T-helper 17 cell (primary cell): ENCODE measurements at places on chromosomes 13 and 19.

DNA sequence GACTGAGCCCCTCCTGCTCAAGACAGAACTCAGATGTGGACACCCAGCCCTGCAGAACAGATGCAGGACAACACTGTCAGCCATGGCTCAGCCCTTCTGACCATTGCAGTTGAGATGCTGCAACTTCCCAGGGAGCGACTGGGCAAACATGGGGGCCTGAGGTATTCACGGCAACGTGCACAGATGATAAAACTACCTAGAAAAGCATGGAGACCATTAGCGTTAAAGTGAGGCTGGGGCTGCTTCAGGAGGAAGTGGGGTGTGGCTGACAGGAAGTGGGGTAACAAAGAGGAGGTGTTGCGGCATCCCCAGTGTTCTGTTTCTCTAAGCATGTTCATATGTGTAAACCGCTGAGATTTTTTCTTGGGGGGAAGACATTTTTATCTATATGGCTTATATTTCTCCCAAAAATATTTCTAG is 1.3 kb upstream of the SIGLEC9 start:
- no peak for DNase-seq
- H3K27ac ChIP-seq, result peak overlapping the region; percentile 91
- H3K27me3 ChIP-seq, result no peaks in the 10 kb centered on the region
- peak overlapping the region; percentile 79 for H3K4me3 ChIP-seq

DNA sequence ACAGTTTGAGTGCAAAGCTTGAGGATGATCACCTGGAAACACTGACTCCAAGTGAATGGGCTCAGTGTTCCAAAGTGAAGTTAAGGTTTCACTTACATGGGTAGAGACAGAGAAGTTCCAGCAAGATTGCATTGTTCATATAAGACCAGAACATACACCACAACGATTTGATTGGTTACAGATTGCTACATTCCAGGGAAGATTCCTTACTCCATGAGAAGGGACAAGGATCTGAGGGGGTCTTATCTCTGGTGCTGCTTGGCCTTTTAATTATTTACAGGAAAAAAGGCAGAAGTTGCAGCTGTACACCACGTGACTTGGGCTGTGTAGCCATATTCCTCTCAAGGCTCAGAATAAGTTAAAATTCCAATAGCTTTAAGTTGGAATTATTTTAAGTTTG is 12.3 kb downstream of the WDFY2 start:
- H3K4me3 ChIP-seq, result no peak overlapping the region
- H3K27ac ChIP-seq, result no peak overlapping the region
- H3K36me3 ChIP-seq, result peaks cover 2% of the 10 kb centered on the region

- H3K27me3 ChIP-seq, result no peaks in the 10 kb centered on the region
- DNase-seq, result no peak
- H3K4me3 ChIP-seq, result no peak overlapping the region
- no peaks in the 10 kb centered on the region for H3K36me3 ChIP-seq
- no peaks in the 10 kb centered on the region for H3K4me1 ChIP-seq
- no peak overlapping the region for H3K27ac ChIP-seq
Measured at GRCh38 chr13:106159295-106160195, 375.9 kb downstream of the EFNB2 start.

DNA sequence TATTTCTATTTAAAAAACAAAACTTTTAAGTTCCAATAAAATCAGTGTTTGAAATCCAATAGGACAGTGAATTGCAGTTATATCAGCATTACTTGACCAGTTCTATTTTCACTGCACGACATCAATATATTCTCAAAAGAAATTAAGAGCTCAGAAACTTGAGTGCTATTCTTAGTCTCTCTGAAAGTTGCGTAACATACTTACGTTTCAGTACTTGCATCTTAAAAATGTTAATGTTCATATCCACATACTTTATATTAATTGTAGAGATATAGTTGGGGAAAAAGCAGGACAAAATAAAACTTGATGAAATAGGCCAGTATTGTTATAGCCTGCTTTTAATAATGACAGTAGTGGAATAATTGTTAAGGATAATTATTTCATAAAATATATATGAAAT is 720.5 kb upstream of the PCDH9 start:
- DNase-seq, result no peak
- no peak overlapping the region for H3K4me3 ChIP-seq
- no peaks in the 10 kb centered on the region for H3K27me3 ChIP-seq
- no peak overlapping the region for H3K27ac ChIP-seq
- H3K36me3 ChIP-seq, result no peaks in the 10 kb centered on the region

DNA sequence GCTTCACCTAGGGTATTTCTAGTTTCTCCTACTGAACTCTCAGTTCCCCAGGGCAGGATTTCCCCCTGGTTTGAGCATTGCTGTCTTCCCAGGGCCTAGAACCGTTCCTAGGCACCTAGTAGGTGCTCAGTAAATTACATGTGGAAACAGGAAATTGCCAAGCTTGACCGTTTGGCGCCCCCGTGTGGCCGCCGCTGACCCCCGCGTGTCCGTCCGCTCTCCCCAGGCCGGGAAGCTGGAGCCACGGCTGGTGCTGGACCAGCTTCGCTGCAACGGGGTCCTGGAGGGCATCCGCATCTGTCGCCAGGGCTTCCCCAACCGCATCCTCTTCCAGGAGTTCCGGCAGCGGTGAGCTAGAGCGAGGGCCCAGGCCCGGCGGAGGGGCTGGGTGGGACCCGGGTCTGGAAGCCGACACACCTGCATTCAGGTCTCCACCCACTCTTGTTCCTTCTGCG is 55.5 kb downstream of the MYH14 start:
- H3K27ac ChIP-seq, result no peak overlapping the region
- no peaks in the 10 kb centered on the region for H3K4me1 ChIP-seq
- no peak for DNase-seq

DNA sequence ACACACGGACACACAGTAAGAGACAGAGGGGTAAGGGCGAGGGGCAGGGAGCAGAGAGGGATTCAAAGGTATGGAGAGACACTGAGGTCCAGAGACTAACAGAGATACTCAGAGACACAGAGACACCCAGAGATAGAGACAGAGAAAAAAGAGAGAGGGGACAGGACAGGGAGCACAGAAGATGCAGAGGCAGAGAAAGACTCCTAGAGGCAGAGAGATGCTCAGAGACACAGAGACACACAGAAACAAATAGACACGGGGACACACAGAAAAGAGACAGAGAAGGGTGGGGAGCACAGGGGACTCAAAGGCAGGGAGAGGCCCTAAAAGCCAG is 39.8 kb downstream of the DEDD2 start:
- no peak for DNase-seq
- no peak overlapping the region for H3K27ac ChIP-seq
- peaks cover 26% of the 10 kb centered on the region for H3K4me1 ChIP-seq
- H3K4me3 ChIP-seq, result no peak overlapping the region
- H3K27me3 ChIP-seq, result peaks cover 17% of the 10 kb centered on the region

- no peak overlapping the region for H3K27ac ChIP-seq
- no peaks in the 10 kb centered on the region for H3K27me3 ChIP-seq
- no peak overlapping the region for H3K4me3 ChIP-seq
- DNase-seq, result no peak
Measured at GRCh38 chr13:34577051-34577450, 365.0 kb upstream of the NBEA start.

DNA sequence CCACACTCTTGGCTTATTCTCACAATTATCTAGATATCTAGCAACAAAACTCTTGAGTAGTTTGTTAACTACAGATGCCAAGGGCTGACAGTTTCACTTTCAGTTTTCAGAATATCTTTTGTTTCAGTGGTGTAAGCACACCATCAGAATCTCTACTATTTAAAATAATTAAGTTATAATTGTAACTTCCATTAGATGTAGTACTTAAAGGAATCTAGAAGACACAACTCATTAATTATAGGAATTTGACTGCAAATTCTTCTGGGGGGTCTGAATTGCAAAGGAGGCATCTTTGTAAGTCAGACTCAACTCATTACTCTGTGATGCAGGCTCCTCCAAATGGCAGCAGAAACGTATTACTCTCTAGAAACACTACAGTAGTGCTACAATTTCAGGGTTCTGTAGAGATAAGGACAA is 44.9 kb upstream of the USPL1 start:
- peak overlapping the region; percentile 92 for H3K27ac ChIP-seq
- no peaks in the 10 kb centered on the region for H3K36me3 ChIP-seq
- peaks cover 25% of the 10 kb centered on the region for H3K4me1 ChIP-seq
- no peak for DNase-seq
- H3K4me3 ChIP-seq, result peak overlapping the region; percentile 80

DNA sequence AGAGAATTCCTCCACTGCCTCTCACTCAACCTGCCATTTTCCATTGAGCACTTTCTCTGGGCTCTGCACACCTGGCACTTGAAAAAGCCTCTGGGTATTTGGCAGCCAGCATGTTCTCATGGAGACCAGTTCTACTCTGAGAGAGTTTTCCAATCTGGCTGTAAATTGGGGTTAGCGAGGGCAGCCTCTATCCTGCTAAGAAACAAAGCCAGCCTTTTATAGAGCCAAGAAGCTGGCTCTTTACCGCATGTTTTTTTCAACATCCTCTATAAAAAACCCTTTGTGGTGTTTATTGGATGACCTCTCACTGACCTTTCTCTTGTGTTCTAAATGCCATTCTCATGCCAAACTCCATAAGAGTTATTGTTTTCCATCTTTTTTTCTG is 52.6 kb upstream of the RCBTB2 start:
- no peak overlapping the region for H3K27ac ChIP-seq
- no peak for DNase-seq
- H3K27me3 ChIP-seq, result peaks cover 9% of the 10 kb centered on the region
- H3K4me1 ChIP-seq, result peaks cover 12% of the 10 kb centered on the region
- H3K4me3 ChIP-seq, result no peak overlapping the region

DNA sequence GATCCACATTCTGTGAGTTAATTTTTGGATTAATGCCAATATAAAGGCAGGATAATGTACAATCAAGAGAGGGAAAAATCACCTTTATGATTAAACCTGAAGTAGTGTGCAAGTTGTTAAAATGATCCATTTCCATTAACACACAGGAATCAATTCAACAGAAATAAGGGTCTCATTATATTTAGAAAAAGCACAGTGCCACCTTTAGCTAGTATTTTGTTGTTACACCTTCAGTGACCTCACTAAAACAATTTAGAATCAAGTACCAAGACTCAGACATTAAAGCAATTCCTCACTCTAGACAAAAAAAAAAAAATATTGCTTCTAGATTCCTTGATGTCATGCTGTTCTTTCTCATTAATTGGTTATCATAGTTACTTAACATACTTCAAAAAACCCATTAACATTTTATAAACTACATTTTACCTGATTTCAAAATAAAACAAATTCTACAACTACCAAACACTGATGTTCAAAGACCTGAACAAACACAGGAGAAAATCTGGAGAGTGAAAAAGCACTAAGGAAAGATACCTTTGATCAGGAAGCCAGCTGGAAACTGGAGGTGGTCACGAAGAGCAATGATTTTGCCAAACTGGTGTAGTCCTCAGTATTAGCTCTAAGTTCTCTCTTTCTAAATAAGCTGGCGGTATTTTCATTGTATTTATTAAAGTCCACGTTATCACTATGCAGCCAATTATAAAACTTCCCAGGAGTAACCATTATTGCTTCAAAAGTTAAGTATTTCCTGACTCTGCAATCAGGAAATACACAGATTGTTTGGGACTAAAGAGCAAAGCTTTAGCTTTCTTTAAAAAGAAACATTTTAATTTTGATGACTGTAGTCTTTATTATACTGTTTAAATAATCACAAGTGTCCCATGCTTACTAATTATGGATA is 115.3 kb downstream of the TBC1D4 start:
- no peak overlapping the region for H3K4me3 ChIP-seq
- no peak overlapping the region for H3K27ac ChIP-seq
- no peak for DNase-seq
- peaks cover 4% of the 10 kb centered on the region for H3K4me1 ChIP-seq
- peaks cover 21% of the 10 kb centered on the region for H3K27me3 ChIP-seq

DNA sequence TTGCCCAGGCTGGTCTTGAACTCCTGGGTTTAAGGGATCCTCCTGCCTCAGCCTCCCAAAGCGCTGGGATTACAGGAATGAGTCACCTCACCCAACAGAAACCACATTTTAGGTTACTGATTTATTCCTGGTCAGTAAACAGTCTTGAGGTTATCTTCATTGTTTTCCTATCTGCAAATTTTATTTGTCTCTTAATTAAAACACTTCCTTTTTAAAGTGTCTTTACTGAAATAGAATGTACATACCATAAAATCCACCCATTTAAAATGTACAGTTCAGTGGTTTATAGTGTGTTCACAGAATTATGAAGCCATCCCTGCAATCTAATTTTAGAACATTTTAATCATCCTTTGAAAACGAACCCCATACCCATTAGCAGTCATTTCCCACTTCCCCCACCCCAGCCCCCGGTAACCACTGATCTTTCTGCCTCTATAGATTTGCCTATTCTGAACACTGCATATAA is 63.0 kb downstream of the MAP4K1 start:
- no peak overlapping the region for H3K4me3 ChIP-seq
- no peaks in the 10 kb centered on the region for H3K36me3 ChIP-seq
- H3K4me1 ChIP-seq, result peaks cover 24% of the 10 kb centered on the region
- no peak overlapping the region for H3K27ac ChIP-seq

DNA sequence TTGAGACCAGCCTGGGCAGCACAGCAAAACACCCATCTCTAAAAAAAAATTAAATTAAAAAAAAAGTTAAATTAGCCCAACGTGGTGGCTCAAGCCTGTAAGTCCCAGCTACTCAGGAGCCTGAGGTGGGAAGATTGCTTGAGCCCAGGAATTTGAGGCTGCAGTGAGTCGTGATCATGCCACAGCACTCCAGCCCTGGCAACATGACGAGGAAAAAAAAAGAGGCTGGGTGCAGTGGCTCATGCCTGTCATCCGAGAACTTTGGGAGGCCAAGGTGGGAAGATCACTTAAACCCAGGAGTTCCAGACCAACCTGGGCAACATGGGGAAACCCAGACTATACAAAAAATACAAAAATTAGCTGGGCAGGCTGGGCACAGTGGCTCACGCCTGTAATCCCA is 2.2 kb upstream of the TMEM161A start:
- peak overlapping the region; percentile 19 for H3K27ac ChIP-seq
- H3K27me3 ChIP-seq, result no peaks in the 10 kb centered on the region
- peaks cover 17% of the 10 kb centered on the region for H3K4me1 ChIP-seq
- H3K4me3 ChIP-seq, result no peak overlapping the region
- no peak for DNase-seq

- no peaks in the 10 kb centered on the region for H3K36me3 ChIP-seq
- no peak overlapping the region for H3K4me3 ChIP-seq
- no peak for DNase-seq
- no peaks in the 10 kb centered on the region for H3K4me1 ChIP-seq
- no peaks in the 10 kb centered on the region for H3K27me3 ChIP-seq
Measured at GRCh38 chr13:105377452-105377851, 1158.0 kb downstream of the EFNB2 start.

DNA sequence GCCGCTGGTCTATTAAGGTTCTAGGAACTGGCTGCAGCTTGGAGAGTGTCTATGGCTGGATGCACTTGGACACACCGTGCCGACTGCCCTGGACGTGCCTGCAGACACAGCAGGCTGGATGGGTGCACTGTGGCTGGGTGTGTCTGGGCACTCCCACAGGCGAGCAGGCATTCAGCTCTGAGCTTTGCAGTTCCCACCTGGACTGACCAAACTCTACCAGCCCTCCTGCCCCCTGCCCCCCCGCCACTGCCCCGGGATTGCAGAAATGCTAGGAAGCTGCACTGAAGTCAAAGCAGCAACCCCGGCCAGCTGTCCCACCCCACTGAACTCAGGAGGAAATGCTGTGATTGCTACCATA is 7.0 kb upstream of the LRP3 start:
- H3K36me3 ChIP-seq, result no peaks in the 10 kb centered on the region
- peaks cover 6% of the 10 kb centered on the region for H3K4me1 ChIP-seq
- H3K4me3 ChIP-seq, result no peak overlapping the region
- H3K27ac ChIP-seq, result no peak overlapping the region
- peaks cover 21% of the 10 kb centered on the region for H3K27me3 ChIP-seq
